ENCODE measurements at places on chromosomes 5 and 9.

DNA sequence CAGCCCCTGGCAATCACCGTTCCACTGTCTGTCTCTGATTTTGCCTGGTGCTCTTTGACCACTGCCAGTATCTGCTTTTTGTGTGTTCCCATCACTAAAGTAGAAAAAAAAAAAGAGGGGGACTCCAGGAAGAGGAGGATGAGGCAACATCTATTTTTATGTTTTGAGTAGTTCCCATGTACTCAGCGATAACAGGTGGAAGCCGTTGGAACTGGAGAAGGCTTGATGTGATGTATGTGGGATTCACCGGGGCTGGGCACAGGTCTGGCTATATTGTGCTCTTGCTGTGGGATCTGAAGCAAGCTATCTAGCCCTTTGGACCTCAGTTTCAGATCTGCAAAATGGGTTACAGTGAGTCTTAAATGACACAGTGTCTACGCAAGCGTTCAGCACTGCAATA lies 104.9 kb downstream of the SLIT3 start:
- no peak for DNase-seq

- no peak for DNase-seq
Observed at GRCh38 chr9:99057665-99058625, 47.0 kb upstream of the TGFBR1 start.

DNA sequence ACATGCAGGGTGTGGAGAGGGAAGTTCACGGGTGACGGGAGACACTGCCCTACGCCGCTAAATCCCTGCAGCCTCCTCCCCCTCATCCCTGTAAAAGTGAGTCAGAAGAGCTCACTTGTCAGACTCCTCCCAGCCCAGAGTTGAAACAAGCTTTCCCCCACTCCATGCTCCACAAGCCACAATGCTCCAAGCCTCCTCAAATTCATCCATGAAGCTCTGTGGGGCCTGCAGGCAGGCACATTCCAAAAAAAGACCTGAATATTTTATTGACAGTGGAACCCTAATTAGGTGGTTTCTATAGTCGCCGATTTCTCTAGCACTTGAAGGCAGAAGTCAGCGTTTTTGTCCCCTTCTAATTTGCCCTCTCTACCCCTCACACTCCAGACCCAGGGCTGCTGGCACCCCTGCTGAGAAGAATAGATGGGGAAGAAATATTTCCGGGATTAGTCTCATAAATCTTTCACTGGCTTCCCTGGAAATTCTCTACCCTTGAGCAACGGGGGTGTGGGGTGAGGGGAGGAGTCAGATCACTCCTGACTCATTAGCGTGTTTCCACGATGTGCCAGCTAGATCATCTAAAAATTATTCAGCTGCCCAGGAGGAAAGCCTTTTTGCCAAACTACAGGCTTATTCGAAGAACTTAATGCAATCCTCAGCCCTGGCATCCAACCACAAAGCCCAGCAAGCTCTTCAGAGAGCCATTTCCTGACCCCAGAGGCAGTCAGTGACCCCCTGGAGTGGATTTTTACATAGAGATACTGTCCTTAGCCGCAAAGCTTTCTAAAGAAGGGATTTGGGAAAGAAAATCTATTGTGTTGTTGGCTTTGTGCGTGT lies 97.1 kb downstream of the ENC1 start:
- DNase-seq: peak; percentile 68

- no peak for DNase-seq
Observed at GRCh38 chr9:100014846-100015245, 84.0 kb downstream of the ERP44 start.

GRCh38 chr9:78578072-78578471 lies 281.1 kb downstream of the PSAT1 start:
- no peak for DNase-seq

- no peak for DNase-seq
Observed at GRCh38 chr5:76771705-76772405, 47.0 kb upstream of the F2RL1 start.

- DNase-seq: no peak
Observed at GRCh38 chr5:76473661-76474060, 70.6 kb downstream of the IQGAP2 start.

DNA sequence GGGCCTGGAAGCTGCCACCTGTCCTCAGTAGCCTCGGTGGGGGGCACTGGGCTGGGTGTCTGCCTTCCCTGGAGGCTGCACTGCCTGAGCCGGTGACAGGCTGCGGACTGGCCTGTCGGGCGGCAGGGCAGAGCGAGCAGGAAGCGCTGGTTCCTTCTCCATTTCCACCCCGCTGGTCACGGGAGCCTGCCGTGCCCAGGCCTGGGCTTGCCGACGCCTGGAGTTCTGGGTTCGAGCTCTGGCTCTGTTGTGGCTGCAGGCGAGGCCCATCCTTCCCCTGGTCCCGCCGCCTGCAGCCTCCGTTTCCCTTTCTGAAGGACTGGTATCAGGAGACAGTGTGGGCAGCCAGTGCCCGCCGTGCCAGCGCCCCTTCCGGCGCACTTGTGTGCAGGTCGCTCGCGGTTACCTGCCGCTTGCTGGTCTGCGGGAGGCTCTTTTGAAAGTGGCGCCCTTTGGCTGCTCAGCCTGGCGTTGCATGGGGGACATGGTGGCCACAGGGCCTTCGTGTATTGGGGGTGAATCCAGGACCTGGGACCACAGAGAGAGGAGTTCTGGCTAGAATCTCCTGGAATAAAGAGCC lies 34.0 kb downstream of the RXRA start:
- DNase-seq: no peak

GRCh38 chr5:147534172-147534951 lies 24.5 kb upstream of the DPYSL3 start:
- no peak for DNase-seq

- no peak for DNase-seq
Observed at GRCh38 chr5:132747616-132748440, 602 bp downstream of the CCNI2 start.

DNA sequence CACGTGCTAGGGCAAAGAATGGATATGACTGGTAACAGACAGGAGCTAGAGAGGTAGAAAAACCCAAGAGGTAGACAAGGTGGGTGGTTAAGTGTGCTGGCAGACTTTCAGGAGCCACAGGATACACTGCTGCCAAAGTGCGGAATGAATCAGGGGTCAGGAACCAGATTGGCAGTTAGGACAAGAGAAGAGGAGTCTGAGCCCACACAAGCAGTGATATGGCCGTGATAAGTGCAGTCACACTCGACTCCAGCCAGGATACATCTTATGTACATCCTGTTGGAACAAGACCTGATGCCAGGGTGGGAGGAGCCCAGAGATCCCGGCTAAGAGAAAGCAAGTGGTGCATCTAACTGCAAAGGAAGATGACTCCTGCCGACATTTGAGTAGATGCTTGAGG lies 10.0 kb downstream of the SLIT3 start:
- no peak for DNase-seq

GRCh38 chr5:36521838-36522745 lies 84.3 kb upstream of the SLC1A3 start:
- no peak for DNase-seq

DNA sequence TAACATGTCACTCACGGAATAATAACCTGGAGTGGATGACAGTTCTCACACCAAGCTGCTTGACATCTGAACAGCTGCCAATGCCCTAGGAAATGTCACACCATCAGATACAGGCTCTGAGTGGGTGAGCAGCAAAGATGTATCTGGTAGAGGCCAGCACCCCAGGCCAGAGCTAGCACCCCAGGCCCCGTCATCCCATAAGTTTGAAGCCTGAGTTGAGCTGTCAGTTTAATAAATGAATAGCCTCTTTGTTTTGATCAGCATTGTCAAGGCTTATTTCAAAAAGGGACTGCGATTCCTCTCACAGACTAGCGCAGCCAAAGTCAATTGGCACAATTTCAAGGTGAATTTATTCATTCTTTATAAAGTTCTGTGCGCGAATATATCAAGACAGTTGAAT lies 1327.1 kb downstream of the MAT2B start:
- no peak for DNase-seq

DNA sequence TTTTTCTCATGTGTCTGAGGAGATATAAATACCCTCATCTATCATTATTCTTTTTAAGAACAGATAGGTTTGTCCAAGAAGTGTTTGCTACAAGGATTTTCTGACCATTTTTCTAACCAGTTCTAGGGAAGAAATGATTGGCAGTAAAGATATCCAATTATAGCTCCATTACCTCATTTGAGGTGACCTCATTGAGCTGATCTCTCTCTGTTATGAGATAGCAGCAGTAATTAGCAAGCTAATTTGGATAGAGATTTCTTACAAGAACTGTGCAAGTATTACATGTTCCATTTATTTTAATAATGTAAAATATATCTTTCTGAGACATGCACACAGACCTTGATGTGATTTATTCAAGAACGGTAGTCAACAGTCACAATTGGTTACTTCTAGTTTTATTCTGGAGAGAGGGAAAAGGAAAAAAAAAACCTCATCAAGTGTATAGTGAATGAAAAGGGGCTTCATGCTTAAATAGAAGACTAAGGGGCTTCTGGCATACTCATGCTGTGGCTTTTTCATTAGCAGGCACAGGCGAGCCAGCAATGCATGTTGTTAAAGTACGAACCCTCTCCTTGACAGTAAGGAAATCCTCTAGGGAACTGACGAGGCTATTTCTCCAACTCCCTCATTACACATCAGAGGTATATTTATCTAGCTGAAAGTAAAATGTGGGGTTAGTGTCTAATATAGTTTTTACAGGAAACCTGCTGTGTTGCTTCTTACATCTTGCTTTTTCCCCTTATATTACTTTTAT lies 127.3 kb downstream of the NUDT12 start:
- DNase-seq: no peak

DNA sequence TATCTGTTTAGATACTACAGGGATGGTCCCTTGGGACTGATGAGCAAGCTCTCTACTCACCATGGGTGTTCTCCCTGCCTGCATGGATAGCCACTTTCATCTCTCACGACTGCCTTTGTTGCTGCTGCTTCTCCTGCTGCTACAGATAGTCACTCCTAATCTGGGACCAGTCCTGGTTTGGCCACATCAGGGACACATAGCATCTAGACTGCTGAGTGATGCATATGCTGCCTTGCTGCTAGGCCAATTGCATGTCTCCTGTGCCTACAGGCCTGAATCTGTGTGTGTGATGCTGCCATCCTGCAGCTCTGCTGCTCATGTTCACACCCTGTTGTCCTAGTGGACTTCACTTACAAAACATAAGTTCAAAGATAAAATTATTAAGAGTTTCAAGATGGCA lies 297.1 kb downstream of the HCN1 start:
- DNase-seq: no peak

- no peak for DNase-seq
Observed at GRCh38 chr9:116103976-116104820, 49.4 kb upstream of the PAPPA start.

- no peak for DNase-seq
Observed at GRCh38 chr9:107874591-107875369, 385.2 kb upstream of the KLF4 start.

DNA sequence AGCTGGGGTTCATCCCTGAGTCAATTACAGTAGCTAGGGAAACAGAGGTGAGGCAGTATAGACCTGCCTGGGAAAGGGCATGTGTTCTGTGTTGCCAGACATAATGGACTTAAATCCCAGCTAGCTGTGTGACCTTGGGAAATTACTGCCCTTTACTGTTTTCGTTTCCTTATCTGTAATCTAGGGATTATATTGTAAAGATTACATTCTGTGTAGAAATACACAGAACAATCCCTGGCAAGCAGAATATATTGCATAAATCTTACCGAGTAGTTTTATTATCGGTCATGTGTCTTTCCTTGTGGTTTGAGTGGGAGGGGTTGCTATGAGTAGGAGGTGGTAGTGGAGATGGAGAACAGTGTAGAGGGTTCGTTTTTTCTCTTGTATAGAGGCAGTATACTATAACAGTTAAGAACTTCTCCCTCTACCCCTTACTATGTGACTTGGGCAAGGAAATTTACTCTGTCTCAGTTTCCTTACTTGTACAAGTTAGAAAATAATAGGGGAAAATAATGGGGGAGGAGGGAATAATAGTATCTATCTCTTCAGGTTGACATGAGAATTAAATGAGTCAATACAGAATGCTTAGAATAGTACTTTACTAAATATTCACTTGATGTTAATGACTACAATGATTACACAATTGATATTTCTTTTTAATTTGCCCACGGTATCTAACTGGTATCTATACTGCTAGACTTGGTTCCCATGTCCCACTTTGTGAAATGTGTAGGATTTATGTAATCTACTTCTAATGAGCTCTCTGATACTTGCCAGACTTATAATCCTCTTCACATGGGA lies 7.1 kb upstream of the DMXL1 start:
- DNase-seq: no peak

DNA sequence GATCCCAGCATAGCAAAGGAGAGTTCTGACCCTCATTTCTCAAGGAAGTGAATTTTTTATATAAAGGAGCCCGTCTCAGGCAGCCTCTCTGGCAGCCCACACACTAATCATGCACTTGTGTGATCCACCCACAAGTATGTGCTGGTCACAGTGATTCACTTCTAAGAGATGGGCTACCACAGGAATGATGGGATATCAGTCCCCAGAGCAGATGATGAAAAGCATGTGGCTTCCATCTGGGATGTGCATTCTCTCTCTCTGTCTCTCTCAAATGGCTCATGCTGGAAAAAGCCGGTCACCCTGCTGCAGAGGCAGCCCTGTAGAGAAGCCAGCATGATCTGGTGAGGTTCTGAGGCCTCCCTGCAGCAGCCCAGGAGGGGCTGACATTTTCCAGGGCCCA lies 74.2 kb upstream of the ADCY2 start:
- no peak for DNase-seq

GRCh38 chr5:93208141-93208751 lies 372.8 kb downstream of the NR2F1-AS1 start:
- DNase-seq: no peak

GRCh38 chr9:92010705-92011536 lies 60.9 kb upstream of the ROR2 start:
- DNase-seq: no peak

GRCh38 chr5:160726721-160727120 lies 125.3 kb downstream of the ATP10B start:
- no peak for DNase-seq

DNA sequence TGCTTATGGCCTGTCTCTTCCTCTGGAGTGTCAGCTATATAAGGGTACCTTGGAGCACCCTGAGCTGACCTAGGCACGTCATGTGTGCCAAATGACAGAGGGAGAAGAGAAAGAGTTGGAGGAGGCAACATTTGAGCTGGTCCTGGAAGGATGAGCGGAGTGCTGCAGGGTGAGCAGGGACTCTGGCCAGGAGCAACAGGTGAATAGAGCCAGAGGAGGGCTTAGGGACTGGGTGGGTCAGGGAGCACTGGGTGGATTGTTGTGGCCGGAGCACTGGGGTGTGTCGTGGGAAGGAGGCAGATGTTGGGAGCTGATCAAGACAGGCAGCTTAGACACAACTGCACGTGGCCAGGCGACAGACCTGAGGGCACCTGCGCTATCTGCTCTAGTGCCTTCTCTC lies 43.6 kb downstream of the TSPAN17 start:
- DNase-seq: no peak

- DNase-seq: no peak
Observed at GRCh38 chr9:126587187-126588185, 26.2 kb upstream of the LMX1B start.

DNA sequence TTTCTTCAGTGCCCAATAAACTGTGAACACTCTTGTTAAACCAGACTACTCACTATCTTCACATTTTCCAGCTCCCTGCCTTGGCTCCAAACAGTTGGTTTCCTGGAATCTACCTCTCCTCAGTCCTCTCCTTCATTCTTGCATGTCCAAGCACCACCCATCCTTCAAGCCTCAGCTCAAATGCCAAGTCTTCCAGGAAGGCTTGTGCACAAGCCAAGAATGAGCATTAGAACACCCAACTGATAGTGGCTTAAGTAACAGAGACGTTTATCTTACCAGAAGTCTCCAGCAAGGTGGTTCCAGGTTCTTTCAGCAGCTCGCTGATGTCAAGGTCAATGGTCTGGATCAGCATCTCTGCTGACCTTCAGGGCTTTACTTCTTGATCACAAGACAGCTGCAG lies 60.1 kb downstream of the PTPDC1 start:
- no peak for DNase-seq
